ENCODE measurements at places on chromosomes 3 and 15. TPM values are rescaled to one million over a fixed set of nuclear protein-coding genes. Genes with fewer than 3 reads are reported as not detected.

DNA sequence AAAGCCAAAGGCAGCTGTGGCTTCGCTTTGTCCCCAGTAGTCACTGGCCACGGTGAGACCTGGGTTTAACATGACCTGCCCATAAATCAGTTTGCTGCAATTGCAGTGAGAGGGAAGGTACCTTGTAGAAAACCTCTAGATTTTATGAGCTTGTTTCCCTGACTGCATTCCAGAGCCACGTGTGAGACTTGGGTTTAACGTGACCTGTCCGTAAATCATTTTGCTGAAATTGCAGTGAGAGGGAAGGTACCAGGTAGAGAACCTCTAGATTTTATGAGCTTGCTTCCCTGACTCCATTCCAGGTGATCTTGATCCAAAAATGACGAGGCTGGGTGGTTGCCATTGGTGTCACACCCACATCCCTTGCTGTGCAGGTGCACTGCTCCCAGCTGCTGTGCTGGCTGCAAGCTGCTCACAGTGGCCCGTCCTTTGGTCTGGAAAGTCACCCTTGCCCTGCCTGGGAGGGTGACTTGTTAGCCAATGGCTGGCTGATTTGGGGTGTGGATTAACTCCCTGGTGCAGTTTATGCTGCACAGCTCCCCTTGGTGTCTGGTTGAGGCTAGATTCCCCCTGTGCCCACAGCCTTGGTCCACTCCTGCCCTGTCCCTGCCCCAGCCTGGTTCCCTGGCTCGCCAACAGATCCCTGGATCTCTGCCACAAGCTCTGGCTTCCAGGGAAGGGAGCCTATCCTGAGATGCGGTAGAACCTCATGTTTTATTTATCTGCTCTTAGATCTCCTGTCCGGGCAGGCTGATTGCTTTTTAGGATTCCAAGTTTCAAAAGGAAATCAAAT is 192.7 kb upstream of the CTDSPL start:
- no peak for DNase-seq

ONECUT1 gene
- total RNA-seq: not detected

- no peak for DNase-seq
Measured at GRCh38 chr15:71627188-71627587, 183.2 kb upstream of the NR2E3 start.

DNA sequence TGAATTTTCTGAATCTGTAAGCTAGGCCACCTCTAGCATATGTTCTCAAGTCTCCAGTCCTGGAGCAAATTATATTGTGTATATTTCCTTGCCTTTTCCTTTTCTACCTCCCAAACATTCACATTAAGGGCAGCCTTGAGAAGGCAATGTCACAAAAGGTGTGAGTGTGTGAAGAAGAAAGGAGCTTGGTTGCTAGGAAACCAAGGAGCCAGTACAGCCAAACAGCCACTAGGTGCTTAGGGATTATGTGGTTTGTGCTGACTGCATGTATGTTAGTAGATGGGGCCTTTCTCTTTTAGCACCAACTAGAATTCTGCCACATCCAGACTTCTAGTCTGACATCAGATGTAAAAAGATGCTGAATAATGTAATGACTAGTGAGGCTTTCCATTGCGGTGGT is 118.8 kb upstream of the DAZL start:
- DNase-seq: no peak

TF gene
- total RNA-seq: 0.65 TPM

PLSCR2 gene
- not detected for total RNA-seq

GRCh38 chr3:155392138-155392537 is 98.7 kb upstream of the STRIT1 start:
- DNase-seq: no peak

DNA sequence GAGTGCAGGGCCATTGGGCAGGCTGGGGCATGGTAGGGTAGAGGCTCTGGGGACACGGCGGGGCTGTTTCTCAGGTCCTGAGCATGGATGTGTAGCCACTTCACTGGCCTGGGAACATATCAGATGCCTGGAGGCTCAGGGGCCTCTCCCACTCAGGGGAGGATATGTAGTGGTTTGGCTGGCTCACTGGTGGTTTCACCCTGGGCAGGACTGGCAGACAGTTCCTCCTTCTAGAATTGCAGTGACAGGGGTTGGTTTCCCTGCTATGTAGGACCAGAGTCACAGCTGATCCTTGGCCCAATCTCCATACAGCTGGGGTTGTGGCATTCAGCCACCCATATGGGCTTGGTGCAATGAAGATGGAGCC is 4.8 kb upstream of the ARHGAP31 start:
- no peak for DNase-seq

PLAAT1 gene
- total RNA-seq: not detected

- DNase-seq: no peak
Measured at GRCh38 chr3:54849360-54849759, 78.5 kb downstream of the LRTM1 start.

- no peak for DNase-seq
Measured at GRCh38 chr3:182023843-182024242, 312.1 kb downstream of the SOX2 start.

FILIP1L gene
- total RNA-seq: 0.11 TPM

CATSPER2 gene
- 5.2 TPM for total RNA-seq

- DNase-seq: no peak
Measured at GRCh38 chr15:74040109-74040850, 42.1 kb downstream of the GOLGA6A start.

- DNase-seq: no peak
Measured at GRCh38 chr3:102177075-102177755, 257.6 kb upstream of the ZPLD1 start.

GRCh38 chr3:57152151-57153143 is 12.7 kb downstream of the IL17RD start:
- no peak for DNase-seq

- DNase-seq: no peak
Measured at GRCh38 chr3:169085827-169086226, 577.7 kb downstream of the MECOM start.

- DNase-seq: no peak
Measured at GRCh38 chr3:147159141-147159540, 247.2 kb downstream of the ZIC4 start.

GRCh38 chr15:39468331-39468730 is 112.5 kb upstream of the THBS1 start:
- no peak for DNase-seq

GRCh38 chr3:10672422-10672821 is 143.6 kb upstream of the SLC6A11 start:
- no peak for DNase-seq

- DNase-seq: no peak
Measured at GRCh38 chr3:117217355-117217754, 507.8 kb downstream of the TUSC7 start.

DNA sequence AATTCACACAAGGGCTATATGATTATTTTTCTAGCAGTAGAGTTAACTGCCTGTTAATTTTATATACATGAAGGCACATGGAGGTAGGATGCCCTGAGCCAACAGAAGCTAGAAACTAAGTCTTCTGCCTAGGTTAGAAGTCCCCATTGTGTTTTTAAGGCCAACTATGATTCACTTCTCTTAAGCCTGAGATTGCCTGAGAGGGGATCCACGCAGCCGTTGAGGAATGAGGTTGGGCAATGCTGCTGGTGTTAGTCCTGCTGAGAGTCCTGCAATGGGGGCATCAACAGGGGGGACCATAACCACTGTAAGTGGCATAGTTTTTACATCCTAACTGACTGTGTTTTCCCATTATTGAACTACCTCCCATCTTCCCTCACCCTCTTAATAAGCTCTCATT is 60.1 kb upstream of the PFN2 start:
- DNase-seq: no peak

FBXW12 gene
- not detected for total RNA-seq

DNA sequence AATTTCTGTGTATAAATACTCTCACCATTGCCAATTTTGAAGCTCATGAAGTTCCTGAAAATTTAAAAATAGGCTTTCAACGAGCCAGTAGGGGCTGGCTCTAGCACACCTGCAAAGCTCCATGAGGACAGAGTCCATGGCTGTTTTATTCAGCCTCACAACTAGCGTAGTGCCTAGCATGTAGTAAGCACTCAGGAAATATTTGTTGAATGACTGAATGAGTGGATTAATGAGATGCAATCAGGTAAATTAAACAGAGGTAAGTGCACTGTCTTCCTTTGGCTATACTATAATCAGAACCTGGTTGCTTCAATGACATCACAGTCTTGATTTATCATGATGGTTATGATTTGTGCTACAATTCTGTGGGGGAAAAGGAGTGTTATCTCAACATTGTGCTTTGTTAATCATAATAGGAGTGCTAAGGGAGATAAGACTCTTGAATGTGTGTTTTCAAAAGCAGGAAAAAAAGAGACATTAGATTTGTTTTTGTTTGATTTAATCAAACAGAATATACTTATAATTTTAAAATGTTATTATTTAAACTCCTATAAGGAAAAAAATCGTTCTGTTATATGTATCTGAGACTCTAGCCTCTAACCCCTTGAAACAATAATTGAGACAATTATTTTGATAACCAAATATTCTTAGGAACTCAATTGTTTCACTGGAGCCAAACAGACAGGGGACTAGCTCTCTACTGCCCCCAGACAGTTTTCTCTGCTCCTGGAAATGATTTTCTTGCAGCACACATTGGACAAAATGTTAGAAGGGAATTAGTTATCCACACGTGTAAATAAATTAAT is 171.7 kb upstream of the ATP11B start:
- DNase-seq: no peak

GRCh38 chr3:46701181-46701939 is at the start of gene TMIE:
Gene TMIE, plus strand, starts transcription at chr3:46701392. Its CDS starts 96 bp downstream, at chr3:46701488.
- no peak for DNase-seq

DNA sequence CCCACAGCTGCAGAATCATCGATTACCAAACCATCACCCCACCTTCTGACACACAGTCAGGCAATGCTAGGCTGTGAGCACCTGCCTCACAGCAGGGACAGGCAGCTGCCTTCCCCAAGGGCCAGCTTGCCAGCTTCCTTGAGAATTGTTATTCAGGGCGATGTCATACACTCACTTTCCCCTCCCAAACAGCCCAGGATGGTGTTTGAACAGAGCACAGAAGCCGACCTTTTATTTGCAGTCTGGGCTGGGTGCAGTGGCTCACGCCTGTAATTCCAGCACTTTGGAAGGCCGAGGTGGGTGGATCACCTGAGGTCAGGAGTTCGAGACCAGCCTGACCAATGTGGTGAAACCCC is 84.5 kb upstream of the HERC1 start:
- no peak for DNase-seq

DNA sequence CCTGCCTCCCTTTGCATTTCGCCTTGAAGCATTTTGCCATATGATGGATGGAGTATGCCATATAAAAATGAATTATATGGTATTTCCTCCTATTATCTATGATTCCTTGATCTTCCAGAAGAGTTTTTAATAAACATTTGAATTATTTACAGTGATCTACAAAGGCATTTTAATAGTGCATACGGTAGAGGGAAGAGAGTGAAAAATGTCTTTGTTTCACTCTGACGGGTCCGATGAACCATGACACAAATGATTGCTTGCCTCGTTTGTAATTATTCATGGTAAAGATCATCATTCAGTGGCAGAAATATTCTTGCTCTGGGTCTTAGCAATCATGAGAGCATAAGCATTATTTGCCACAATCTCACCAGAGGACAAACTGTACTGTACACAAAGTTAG is 1010.9 kb downstream of the NTRK3 start:
- DNase-seq: no peak

DNA sequence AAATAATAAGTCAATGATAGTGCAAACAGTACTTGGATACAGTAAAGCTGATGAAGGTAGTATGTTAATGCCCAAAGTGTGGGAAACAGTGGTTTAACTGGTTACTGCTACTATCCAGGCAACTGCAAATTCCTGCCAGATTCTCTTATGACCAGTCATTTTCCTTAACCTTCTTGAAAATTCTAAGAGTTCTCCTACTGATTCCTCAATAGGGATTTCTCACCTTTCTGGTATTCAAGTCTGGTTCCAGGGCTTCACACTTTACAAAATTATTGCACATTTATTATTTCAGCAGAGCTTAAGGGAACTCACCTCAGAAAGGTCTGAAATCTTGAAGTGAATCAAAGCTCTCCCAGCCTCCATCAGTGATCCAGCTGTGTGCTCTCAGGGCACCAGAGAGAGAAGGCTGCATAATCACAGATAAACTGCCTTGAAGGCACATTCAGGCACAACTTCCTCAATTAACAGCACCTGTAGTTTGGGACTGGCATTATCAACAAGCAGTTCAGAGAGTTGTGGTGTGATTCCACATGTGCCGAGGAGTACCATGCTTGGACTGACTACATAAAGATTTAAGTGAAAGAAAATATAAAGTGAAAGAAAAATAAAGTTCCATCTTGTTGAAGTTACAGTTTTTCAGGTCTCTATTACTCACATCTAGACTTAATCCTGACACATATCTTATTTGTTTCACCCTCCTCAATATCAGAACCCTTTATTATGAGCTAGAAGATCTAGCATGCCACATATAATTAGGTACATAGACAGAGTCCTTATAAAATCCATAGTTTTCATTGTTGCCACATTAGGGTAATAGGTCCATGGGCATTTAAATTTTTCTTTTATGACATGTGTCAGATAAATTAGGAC is 59.5 kb upstream of the TIPARP start:
- no peak for DNase-seq

GRCh38 chr3:144112036-144112435 is 140.4 kb downstream of the DIPK2A start:
- DNase-seq: no peak

GRCh38 chr3:159953325-159954085 is 35.1 kb upstream of the IL12A start:
- DNase-seq: no peak

LDHAL6B gene
- total RNA-seq: not detected

PCSK6 gene
- total RNA-seq: 2.6 TPM

DNA sequence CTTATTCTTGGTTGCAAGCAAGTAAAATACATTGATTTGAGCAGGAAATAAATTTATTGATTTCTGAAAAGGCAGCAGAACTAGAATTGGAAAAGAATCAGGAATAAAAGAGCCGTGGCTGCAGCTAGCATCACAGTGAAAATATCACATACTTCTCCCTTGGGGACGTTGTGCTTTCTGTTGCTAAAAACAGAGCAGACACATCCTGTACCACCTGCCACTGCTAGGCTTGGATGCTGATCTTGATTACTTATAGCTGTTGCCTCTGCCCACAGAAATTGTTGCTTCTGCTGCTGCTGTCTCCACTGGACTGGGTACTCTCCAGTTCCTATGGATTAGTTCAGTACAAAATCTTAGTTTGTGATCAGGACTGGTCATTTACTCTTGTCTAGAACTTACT is 283.8 kb downstream of the C3orf38 start:
- DNase-seq: no peak

DNA sequence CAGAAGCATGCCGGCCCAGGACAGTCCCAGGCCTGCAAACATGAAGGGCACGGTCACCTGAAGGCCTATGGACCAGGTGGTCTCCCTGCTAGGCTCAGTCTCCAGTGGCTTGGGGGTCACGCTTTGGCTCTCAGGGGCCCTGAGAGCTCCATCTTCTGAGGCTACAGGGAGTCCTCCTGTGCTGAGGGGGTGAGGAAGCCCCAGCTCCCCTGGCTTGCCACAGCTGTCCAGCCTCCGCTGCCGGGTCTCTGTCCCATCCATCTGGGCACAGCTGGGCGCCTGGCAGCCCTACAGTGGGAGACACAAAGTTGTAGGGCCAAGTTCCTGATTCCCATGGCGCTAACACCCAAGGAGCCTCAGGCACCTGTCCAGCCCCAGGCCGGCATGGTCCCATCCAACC is 16.0 kb downstream of the SLC41A3 start:
- DNase-seq: no peak

All from CD8-positive, alpha-beta T cell (primary cell).